ENCODE measurements at places on chromosomes 2 and 18. TPM values are rescaled to one million over a fixed set of nuclear protein-coding genes. Genes with fewer than 3 reads are reported as not detected.

GRCh38 chr2:75596784-75597183 lies 36.0 kb upstream of the EVA1A start:
- H3K4me1 ChIP-seq: no peaks in the 10 kb centered on the region
- H3K27me3 ChIP-seq: peaks cover 5% of the 10 kb centered on the region
- DNase-seq: no peak
- no peak overlapping the region for H3K27ac ChIP-seq

DNA sequence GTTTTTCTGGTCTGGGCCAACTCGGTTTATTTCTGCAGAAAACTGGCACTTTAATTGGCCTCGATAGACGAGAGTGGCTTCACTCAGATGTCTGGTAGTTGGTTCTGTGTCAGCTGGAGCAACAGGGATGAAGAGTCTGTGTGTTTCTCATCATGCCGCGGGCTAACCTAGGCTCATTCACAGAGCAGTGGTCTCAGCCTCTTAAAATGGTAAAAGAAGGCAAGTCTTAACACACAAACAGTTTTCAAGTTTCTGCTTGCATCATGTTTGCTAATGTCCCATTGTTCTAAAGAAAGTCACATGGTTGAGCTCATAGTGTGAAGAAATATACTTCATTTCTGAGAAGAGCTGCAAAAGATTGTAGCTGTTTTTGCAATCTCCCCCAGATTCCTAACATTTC lies 37.5 kb upstream of the ANXA4 start:
- H3K36me3 ChIP-seq: no peaks in the 10 kb centered on the region
- H3K4me1 ChIP-seq: peaks cover 5% of the 10 kb centered on the region
- DNase-seq: no peak
- H3K27ac ChIP-seq: no peak overlapping the region

- H3K27me3 ChIP-seq: peaks cover 14% of the 10 kb centered on the region
- H3K36me3 ChIP-seq: no peaks in the 10 kb centered on the region
- H3K4me1 ChIP-seq: no peaks in the 10 kb centered on the region
- DNase-seq: no peak
Measured at GRCh38 chr2:237564526-237565131, 1.7 kb upstream of the PRLH start.

GRCh38 chr2:202758604-202759003 lies 113.0 kb downstream of the ICA1L start:
- H3K27ac ChIP-seq: peak overlapping the region; percentile 13
- no peaks in the 10 kb centered on the region for H3K27me3 ChIP-seq
- peaks cover 14% of the 10 kb centered on the region for H3K4me1 ChIP-seq
- no peak overlapping the region for H3K4me3 ChIP-seq
- DNase-seq: no peak
- H3K36me3 ChIP-seq: peaks cover 84% of the 10 kb centered on the region

- H3K4me3 ChIP-seq: no peak overlapping the region
- no peak overlapping the region for H3K27ac ChIP-seq
- H3K4me1 ChIP-seq: peaks cover 58% of the 10 kb centered on the region
Measured at GRCh38 chr2:238285653-238286082, 2.7 kb downstream of the PER2 start.

DNA sequence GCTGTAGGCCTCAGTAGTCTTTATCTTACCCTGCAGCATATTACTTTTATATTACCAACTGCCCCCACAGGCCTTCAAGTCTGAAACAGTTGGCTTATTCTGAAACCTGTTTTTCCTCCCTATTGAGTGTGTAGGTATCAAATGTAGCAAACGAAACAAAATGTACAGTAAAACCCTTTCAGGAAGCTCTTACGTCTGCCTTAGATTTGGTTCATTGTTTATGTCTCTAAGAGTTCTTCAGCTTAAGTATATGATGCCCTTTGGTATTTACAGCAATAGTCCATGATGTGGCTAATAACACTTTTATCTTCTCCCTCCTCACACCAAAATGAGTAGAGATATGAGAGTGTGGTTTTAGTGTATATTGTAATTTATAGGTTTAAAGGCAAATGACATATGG lies 108.8 kb downstream of the DOCK10 start:
- H3K27me3 ChIP-seq: no peaks in the 10 kb centered on the region
- H3K27ac ChIP-seq: peak overlapping the region; percentile 61
- peaks cover 41% of the 10 kb centered on the region for H3K36me3 ChIP-seq
- H3K4me3 ChIP-seq: no peak overlapping the region
- peaks cover 88% of the 10 kb centered on the region for H3K4me1 ChIP-seq

- no peak overlapping the region for H3K4me3 ChIP-seq
- peaks cover 3% of the 10 kb centered on the region for H3K27me3 ChIP-seq
- no peaks in the 10 kb centered on the region for H3K36me3 ChIP-seq
- no peak overlapping the region for H3K27ac ChIP-seq
- H3K4me1 ChIP-seq: no peaks in the 10 kb centered on the region
Measured at GRCh38 chr18:70366174-70366573, 77.3 kb downstream of the SOCS6 start.

GRCh38 chr2:34317797-34318196 lies 718.7 kb upstream of the FAM98A start:
- no peak overlapping the region for H3K27ac ChIP-seq
- no peaks in the 10 kb centered on the region for H3K27me3 ChIP-seq
- no peak overlapping the region for H3K4me3 ChIP-seq
- no peaks in the 10 kb centered on the region for H3K4me1 ChIP-seq
- no peaks in the 10 kb centered on the region for H3K36me3 ChIP-seq

GRCh38 chr18:62617793-62618591 lies 95.2 kb downstream of the ZCCHC2 start:
- H3K27ac ChIP-seq: no peak overlapping the region
- H3K36me3 ChIP-seq: no peaks in the 10 kb centered on the region
- peaks cover 17% of the 10 kb centered on the region for H3K27me3 ChIP-seq
- no peak for DNase-seq
- peaks cover 5% of the 10 kb centered on the region for H3K4me1 ChIP-seq

DNA sequence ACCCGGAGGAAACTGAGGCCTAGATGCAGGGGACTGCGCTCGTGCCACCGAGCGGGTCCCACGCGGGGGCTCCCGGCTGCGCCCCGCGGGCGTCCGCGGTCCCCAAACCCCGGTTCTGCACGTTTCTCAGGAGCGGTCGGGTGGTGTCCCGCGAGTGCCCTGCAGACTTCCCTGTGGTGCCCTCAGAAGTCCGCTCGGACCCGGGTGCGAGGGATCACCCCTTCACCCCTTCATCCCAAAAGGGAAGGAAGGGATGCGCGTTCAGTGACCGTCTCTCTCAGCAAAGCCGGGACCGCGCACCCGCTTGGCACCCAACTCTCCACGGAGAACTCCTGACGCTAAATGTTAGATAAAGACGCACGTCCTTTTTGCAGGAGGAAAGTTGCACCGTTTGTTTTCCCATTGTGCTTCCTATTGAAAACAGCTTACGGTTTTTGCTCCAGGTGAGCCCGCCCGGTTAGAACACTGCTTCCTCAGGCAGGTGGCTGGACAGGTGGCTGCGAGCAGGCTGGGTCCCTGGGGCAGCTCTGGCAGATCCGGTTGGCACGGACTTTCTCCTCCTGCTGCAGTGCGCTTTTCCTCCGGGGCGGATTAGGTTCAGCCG lies 779 bp downstream of the DGKD start:
- H3K4me1 ChIP-seq: peaks cover 87% of the 10 kb centered on the region
- peak overlapping the region; percentile 93 for H3K27ac ChIP-seq
- peaks cover 34% of the 10 kb centered on the region for H3K36me3 ChIP-seq
- no peaks in the 10 kb centered on the region for H3K27me3 ChIP-seq
- peak overlapping the region; percentile 92 for H3K4me3 ChIP-seq
- peak; percentile 30 for DNase-seq

GRCh38 chr2:224405412-224405811 lies 3.5 kb upstream of the FAM124B start:
- DNase-seq: no peak
- no peaks in the 10 kb centered on the region for H3K36me3 ChIP-seq
- peaks cover 14% of the 10 kb centered on the region for H3K4me1 ChIP-seq
- peaks cover 5% of the 10 kb centered on the region for H3K27me3 ChIP-seq
- no peak overlapping the region for H3K27ac ChIP-seq

- peaks cover 11% of the 10 kb centered on the region for H3K36me3 ChIP-seq
- no peak for DNase-seq
- no peaks in the 10 kb centered on the region for H3K27me3 ChIP-seq
- H3K27ac ChIP-seq: peak overlapping the region; percentile 55
Measured at GRCh38 chr2:97742381-97742847, 29.0 kb downstream of the ZAP70 start.

DNA sequence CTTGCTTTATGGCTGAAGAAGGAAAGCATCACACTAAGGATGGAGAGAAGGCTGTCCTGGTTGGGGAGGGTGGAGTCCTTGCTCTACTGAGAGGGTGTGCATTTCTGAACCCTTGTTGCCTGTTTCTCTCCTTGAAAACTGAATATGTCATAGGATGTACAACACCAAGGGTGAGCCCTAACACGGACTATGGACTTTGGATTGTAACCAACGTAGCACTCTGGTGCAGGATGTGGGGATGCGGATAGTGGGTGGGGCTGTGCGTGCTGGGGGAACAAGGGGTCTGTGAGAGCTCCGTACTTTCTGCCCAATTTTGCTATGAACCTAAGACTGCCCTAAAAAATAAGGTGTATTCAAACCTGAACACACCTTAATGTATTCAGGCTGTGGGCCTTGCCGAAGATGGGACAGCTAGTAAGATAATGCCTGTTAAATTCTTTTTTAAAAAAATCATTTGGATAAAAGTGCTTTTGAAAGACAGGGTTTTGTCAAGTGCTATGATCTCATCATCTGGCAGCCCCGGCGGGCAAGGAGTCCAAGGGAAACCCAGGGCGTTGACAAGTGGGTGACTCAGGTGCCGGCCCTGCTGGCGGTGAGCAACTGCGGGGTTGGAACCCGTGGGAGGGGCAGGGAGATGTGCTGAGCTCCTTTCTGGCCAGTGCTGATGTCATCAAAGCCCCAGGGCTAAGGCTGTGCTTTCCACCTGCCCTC lies 54.0 kb downstream of the GATA6 start:
- no peaks in the 10 kb centered on the region for H3K36me3 ChIP-seq
- H3K27ac ChIP-seq: no peak overlapping the region
- H3K4me1 ChIP-seq: no peaks in the 10 kb centered on the region
- DNase-seq: no peak

DNA sequence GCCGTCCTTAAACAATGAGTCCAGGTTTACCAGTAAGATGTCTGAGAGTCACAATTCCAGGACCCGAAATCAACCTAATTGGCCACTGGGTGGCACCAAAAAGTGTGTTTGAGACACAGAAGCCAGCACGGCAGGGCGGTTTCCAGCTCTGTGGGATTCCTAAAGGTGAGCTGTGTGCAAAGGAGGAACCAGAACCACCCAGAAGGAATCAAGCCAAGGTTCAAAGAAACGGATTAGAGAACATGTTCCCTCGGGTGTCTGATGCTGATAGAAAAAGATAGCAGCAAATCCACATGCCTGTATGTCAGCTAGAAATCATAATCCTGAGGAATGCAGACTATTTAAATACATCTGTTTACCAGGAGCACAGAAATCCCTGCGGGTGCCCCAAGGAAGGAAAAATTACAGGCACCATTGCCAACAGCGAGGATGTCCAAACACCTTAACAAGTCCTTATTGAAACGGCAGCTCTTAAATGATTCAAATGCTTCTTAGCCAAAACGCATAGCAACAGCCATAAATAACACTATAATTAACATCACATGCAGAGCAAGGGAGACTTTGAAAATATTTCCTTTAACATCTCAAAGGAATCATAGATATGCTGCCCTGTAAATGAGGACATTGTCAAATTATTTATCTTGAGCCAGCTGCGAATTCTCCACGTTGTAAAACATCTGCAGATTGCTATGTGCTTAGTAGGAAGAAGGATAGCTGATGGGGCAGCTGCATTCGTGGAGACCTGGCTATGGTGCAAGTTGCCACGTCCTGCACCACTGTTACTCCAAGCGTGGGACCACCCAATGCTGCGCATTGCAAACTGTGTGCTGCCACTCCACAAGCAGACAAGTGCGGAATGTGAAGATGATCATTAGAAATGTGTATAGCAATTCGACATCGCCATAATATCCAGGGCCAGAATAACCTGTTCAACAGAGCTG lies 318.7 kb upstream of the NCKAP5 start:
- H3K4me3 ChIP-seq: no peak overlapping the region
- H3K36me3 ChIP-seq: no peaks in the 10 kb centered on the region
- peak; percentile 36 for DNase-seq
- peaks cover 7% of the 10 kb centered on the region for H3K27me3 ChIP-seq

DNA sequence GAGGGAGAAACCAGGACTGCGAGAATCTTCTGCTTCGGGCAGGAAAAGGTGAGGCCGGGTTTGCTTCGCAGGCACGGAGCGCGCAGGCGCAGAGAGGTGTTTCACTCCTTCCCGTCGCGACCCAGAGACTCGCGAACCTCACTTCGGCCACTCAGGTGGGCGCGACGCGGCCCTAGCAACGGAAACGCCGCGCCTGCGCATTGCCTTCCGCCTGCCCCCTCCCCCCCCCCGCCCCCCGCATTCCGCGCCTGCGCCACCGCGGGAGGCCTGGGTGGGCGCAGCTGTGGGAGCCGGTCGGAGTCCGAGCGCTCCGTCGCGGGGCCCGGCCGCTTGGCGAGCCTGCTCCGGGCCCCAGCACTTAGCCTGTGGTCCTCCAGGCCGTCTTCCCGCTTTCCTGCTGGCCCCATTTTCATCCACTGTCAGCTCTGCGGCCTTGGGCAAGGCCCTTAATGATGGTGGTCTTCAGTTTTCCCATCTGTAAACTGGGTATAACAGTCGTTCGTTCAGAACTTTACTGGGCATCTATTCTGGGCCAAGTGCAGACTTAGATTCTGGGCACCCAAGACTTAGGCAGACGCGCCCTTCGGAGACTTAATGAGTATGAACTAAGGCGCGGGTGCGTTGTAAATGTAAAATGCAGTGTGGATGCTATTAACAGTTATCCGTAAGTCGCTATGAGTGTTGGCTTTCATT lies 62.1 kb upstream of the ACKR3 start:
- no peaks in the 10 kb centered on the region for H3K36me3 ChIP-seq
- peak; percentile 36 for DNase-seq
- H3K4me1 ChIP-seq: peaks cover 8% of the 10 kb centered on the region
- H3K27ac ChIP-seq: no peak overlapping the region
- peaks cover 24% of the 10 kb centered on the region for H3K27me3 ChIP-seq

DNA sequence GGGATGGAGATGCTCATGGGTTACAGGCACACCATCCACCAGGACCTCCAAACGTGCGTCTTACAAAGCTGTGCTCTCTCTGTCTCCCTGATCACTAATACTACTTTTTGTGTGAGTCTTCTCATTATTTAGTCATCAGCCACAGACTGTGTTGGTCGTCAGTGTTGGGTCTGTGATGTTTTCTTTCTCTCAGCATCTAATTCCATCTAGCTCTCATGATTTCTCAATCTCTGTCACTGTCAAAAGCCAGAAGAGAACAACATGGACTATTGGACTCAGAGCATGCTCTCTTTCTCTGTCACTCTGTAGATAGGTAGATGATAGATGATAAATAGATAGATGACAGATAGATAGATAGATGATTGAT lies 6.0 kb upstream of the ARL4C start:
- H3K27ac ChIP-seq: no peak overlapping the region
- peaks cover 23% of the 10 kb centered on the region for H3K27me3 ChIP-seq
- no peak overlapping the region for H3K4me3 ChIP-seq
- DNase-seq: no peak
- no peaks in the 10 kb centered on the region for H3K36me3 ChIP-seq
- H3K4me1 ChIP-seq: peaks cover 15% of the 10 kb centered on the region

- H3K27ac ChIP-seq: no peak overlapping the region
- no peaks in the 10 kb centered on the region for H3K27me3 ChIP-seq
- no peak overlapping the region for H3K4me3 ChIP-seq
- no peaks in the 10 kb centered on the region for H3K4me1 ChIP-seq
Measured at GRCh38 chr2:101644842-101645383, 52.6 kb upstream of the MAP4K4 start.

The PIEZO2 gene
- total RNA-seq: not detected

The GKN2 gene
- total RNA-seq: not detected

The UPP2 gene
- not detected for total RNA-seq

The PLB1 gene
- total RNA-seq: 0.05 TPM

The APCDD1 gene
- 0.15 TPM for total RNA-seq

The CRYGD gene
- total RNA-seq: not detected

The XDH gene
- total RNA-seq: not detected

The PTPRN gene
- total RNA-seq: not detected
